ENCODE measurements at places on chromosomes 3 and 15. TPM values are rescaled to one million over a fixed set of nuclear protein-coding genes. Genes with fewer than 3 reads are reported as not detected.

Gene TMC3
- not detected for total RNA-seq

Gene PSTPIP1
- not detected for total RNA-seq

Gene IGSF11
- not detected for total RNA-seq

Gene CFAP161
- total RNA-seq, result not detected

Gene AQR
- 17.3 TPM for total RNA-seq

Gene ADAMTSL3
- 0.58 TPM for total RNA-seq

Gene TM4SF4
- total RNA-seq, result 0.29 TPM

Gene RTP1
- not detected for total RNA-seq

Gene CCR5
- not detected for total RNA-seq

Gene CPNE9
- total RNA-seq, result not detected

DNA sequence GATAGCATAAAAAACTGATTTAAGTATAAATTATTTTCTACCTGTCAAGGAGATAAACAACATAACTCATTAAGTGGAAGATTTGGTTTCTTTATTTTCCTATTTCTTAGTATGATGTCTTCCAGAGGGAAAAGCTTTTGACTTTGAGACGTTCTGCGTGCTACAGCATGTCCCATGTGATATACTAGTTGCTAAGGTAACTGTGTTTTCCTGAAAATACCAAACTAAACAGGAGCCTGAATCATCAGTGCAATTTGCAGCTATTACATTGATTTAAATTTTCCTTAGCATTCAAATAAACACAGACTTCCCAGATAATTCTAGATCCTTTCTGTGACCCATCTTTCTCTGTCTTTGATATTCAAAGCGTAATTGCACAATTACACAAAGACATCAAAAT, 117.7 kb upstream of the P2RY1 start:
- DNase-seq, result no peak

DNA sequence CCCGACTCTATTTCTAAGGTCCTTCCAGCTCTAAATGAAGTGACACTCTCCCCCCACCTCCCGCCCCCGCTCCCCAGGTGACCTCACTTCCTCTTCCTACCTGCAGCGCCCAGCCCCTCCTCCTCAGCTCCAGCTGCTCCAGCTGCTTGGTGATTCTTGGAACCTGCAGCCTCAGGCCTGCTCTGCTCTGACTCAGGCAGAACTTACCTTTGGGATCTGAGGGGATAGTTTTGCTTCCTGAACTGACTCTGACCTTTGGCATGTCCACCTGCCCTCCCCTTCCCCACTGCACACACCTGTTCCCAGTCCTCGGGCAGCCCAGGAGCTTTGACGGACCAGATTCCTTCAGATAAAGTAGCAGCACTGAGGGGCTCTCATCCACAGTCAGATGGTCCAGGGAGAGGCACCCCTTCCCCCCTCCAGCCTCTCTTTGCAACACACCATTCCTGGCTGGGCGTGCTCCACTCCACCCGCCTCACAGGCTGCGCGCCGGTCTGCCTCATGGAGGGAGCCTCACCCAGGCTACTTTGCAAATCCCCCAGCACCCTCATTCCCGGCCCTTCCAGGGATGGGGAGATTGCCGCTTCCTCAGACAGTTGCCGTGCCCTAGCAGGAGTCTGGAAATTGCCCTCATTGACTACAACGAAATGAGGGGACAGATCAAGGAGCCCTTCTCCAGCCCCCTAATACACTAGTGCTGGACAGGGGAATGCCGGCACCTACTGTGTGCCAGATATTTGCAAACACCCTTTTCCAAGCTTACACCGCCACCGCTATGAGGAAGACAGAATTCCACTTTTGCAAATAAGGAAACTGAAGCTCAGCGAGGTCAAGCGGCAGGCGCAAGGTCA, 692 bp upstream of the C15orf39 start:
- no peak for DNase-seq

- no peak for DNase-seq
These were observed 15.5 kb downstream of the KLHL25 start for GRCh38 chr15:85779249-85779648.

DNA sequence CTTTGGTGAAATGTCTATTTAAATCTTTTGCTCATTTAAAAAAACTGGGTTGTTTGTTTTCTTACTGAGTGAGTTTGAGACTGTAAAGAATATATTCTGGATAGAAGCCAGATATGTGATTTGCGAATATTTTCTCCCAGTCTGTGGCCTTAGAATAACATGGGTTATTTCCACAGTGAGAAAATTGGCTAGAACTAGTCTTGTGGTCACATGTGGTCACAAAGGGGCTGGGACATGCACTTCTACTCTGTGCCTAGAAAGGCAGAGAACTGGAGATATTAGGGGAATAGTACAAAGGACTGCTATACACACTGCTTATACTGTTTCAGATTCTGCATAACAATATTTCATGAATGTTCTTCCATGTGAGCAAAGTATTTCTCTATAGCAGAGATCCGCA, 79.9 kb upstream of the RGMA start:
- DNase-seq, result no peak

DNA sequence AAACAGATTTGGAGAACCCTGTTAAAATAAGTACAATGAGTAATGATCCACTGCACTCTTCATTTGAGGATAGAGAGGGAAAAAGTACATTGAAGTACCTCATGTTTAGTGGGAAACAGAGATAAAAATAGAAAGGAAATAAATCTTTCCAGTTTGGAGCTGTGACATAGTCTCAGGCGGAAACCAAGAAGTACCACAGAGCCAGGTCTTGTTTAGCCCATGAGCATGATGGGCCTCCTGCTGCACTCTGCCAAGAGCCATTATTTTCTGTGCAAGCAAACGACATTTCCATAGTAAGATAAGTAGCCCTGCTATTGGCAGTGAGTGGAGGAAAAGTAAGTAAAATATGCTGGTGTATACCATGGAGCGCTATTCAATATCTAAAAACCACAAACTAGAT, 796.1 kb downstream of the TBL1XR1 start:
- no peak for DNase-seq

- no peak for DNase-seq
These were observed 118.0 kb upstream of the SLC24A5 start for GRCh38 chr15:48002767-48003166.

- DNase-seq, result no peak
These were observed 894.0 kb downstream of the NTRK3 start for GRCh38 chr15:87362531-87362930.

DNA sequence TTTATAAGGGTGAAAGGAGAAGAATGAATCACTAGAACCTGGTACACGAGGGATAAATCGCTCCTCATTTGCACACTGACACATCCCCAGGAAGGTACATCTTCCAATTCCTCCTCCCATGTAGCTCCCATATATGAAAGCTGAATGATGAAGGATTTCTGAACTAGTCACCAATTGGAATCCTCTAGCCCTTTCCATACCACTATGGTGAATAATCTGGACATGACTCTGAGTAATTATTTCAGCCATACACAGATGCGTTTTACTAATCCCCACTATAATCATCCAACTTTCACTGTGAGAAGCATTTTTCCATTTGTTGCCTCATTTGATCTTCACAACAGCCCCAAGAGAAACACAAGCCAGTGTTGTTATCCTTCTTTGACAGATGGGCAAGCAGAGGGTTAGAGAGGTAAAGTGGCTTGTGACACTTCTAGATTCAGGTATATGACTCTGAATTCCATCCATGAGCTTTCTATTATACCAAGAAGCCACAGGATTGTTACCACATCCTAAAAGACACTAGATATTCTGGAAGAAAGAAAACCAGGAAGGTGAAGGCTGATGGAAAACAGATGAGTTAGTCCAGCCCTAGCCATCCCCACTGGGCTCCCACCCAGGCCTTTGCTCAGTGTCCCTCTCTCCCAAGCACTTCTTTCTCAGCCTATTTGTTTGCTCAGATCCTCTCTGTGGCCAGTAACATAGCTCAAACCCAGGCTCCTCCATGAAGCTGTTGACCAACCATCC, 22.2 kb upstream of the BCL6 start:
- DNase-seq, result no peak

DNA sequence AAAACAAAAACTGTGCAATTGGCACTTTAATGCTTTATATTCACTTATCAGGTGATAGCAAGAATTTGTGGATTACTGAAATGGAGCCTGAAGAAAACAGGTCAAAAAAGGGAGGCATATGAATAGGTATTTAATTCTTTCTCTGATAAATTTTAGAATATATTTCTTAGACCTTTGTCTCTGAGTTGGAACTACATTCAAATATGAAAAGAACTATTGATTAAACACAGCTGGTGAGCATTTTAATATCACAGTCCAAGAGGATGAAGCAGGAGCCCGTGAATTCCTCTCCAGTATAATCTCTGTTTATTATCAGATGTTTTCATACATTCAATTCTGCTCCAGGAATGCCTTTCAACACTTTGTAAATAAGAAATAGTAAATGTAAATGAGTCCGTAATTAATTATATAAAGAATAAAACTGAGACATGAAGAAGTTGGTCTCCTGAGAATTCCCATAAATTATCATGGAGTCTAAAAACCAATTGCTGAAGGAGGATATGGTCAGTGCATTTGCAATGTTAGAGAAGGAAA, 86.3 kb upstream of the ARHGEF26 start:
- no peak for DNase-seq

- DNase-seq, result no peak
These were observed 38.2 kb upstream of the CHST2 start for GRCh38 chr3:143081365-143081764.

DNA sequence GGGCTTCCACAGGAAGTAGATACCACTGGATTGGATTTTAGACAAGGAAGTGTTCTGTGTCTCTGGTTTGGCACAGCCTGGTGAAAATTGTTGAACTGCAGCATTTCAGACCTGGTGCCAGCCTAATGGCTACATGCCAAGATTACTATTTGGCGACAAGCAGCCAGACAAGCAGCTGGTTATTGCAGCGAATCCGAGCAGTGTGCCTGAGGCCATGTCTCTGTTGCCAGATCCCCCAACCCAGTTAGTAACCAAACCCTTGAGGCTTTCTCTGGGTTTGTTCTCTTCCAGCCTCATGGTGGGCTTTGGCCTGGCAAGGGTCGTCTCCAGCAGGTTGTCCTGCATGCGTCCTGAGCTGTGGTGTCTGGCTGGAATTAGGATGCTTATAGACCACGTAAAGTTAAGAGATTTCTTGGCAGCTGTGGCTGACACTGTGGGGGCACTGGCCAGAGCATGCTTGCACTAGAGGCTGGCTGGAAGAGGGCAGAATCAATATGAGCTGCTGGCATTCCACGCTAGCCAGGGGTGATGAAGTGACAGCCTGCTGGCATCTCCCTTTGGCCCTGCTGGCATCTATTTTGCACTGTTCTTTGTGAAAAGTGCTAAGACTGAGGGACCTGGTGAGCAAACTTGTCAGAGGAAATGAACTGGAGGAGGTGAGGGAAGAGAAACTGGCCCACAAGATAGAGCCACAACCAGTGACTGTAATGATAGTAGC, 172.6 kb downstream of the RBMS3 start:
- no peak for DNase-seq

- DNase-seq, result peak; percentile 15
These were observed 20.1 kb upstream of the GOLGA6L2 start for GRCh38 chr15:23467110-23467600.

- DNase-seq, result no peak
These were observed 52.1 kb upstream of the NANOGP8 start for GRCh38 chr15:35137190-35137574.

GRCh38 chr3:188834349-188834748, 337.4 kb upstream of the TPRG1 start:
- no peak for DNase-seq

GRCh38 chr3:41352510-41352909, 153.2 kb downstream of the CTNNB1 start:
- no peak for DNase-seq

DNA sequence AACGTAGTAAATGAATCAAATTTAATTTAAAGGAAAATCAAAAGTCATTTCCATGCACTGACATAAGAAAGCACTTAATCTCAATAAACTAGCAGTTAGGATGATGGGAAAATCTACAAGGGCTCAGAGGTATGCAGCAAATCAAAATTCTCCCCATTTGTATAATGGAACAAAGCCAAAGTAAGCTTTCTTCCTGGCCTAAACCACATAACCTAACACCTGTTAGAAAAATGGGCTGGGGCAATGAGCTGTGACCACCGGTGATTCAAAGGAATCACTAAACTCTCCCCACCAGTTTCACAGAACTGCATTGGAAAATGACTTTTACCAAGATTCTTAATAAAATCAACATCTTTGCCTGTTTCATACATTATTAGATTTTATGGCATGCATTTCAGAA, 1024.3 kb downstream of the FHIT start:
- DNase-seq, result no peak

DNA sequence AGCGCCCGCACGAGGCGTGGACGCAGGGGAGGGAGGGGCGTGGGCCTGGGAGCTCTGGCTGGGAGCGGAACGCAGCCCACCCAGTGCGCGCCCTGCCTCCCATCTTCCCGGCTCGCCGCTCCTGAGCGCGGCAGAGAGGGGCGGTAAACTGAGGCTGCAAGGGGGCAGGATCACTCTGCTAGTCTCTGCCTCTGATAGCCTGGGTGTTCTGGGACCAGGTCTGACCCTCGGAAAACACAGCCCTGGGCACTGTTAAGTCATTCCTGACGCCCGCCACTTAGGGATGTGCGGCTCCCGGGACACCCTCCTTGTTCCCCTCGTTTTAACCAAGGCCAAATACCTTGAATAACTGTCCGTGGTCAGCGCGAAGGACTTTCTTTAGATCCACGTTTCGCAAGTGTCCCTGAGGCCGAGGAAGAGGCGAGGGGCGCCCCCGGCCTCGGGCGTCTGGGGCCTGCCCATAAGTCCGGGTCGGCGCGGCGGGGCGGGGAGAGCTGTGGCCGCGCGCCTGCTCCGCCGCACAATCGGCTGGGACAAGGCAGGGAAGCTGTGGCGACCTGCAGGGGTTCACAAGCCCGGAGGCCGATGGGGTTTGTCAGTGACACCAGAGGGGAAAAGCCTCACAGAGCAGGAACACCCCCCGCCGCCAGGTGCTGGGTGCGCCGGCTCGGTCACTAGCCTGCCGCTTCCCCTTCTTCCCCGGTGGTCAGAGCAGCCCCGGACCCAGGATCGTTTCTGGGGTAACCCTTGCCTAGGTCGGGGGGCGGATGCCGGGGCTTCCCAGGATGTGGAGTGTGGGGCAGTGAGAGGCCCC, 1.5 kb downstream of the ITPKA start:
- no peak for DNase-seq

DNA sequence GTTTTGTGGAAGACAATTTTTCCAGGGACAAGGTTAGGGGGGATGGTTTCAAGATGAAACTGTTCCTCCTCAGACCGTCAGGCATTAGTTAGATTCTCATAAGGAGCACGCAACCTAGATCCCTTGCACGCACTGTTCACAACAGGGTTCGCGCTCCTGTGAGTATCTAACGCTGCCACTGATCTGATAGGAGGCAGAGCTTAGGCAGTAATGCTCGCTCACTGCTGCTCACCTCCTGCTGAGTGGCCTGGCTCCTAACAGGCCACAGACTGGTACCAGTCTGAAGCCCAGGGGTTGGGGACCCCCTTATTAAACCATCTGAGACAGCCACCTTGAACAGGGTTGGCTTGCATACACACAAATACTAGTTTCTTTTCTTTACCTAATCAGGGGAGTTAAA, 13.5 kb upstream of the IMPG2 start:
- no peak for DNase-seq

- no peak for DNase-seq
These were observed 112.8 kb upstream of the MEF2A start for GRCh38 chr15:99452728-99453636.

GRCh38 chr3:101020351-101021015, 27.3 kb upstream of the ABI3BP start:
- no peak for DNase-seq

All from epithelial cell of proximal tubule (primary cell).